ENCODE measurements at places on chromosomes 2 and 18.

GRCh38 chr2:171316755-171317337 lies 116.9 kb downstream of the METTL8 start:
- DNase-seq, result no peak

DNA sequence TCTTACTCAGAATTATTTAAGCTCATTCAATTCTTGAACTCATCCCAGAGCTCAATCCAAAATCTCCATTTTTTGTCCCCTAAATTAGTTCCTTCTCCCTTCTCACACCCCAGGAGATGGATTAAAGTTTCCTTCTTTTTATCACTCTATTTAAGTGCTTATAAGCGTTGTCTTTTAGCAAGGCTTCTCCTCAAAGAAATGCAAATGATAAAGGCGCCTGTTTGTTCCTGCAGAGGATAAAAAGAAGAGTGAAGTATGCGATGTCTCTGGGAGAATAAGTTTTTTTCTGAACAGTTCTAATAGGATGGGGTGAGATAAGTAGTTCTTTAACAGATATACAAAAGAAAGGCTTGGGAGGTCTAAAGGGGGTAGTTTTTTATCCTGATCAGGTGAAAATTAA lies 303.3 kb downstream of the CNTNAP5 start:
- no peak for DNase-seq

GRCh38 chr18:55404136-55404830 lies 183.7 kb downstream of the TCF4 start:
- no peak for DNase-seq

DNA sequence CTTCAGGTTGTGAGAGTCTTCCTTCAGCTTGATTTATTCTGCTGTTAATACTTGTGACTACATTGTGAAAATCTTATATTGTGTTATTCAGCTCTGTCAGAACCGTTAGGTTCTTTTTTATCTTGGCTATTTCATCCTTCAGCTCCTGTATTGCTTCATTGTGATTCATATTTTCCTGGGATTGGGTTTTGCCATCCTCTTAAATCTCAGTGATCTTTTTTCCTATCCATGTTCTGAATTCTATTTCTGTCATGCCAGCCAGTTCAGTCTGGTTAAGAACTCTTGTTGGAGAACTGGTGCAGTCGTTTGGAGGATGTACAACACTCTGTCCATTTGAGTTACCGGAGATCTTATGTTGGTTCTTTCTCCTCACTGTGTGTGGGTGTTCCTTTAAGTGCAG lies 19.1 kb downstream of the MSTN start:
- no peak for DNase-seq

DNA sequence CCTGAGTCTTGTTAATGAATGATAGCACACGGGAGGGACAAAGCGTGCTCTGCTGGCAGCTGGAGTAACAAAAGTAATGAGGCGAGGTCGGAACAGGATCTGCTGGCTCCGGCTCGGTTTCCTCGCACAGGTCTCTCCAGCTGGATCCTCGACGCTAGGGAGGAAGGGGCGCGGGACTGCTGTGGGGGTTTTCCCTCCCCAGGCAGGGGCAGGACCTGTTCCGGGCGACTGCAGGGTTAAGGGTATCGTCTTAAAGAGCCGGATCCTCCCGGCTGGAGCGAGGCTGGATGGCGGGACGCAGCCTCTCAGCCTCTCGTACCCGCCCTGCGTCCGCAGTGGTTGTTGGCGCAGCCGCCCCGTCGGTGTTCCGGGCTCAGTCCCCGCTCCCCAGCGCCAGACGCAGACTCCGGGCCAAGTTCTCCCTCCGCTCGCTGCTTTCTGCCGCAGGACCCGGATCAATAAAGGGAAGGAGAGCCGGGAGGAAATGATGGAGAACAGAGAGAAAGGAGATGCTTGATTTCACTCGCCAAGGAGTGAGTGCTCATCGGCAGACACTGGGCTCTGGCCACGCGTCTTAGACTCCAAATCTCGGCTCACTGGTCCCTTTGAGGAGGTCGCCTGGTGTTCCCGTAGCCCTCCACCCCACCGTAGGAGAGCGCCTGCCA lies 1.1 kb upstream of the LIPG start:
- DNase-seq, result no peak

DNA sequence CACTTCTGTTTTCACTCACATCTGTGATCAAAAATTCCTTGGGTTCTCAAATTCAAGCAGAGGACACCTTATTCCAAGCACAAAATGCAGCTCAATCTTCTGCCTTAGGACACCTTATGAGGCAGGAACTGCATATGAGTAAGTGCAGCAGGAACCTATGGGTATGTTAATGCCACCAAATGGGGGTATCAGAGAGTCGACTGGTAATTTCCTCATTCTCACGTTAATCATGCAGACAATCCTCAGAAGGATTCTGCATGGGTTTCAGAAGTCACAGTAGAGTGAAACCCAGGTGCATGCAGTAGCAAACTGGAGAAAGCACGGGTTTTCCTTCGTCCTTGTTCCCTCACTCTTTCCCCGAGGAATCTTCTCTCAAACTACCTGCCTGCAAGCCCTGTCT lies 452.8 kb downstream of the CBLN2 start:
- no peak for DNase-seq

- DNase-seq, result no peak
Measured at GRCh38 chr2:141137122-141137693, 993.6 kb downstream of the LRP1B start.

DNA sequence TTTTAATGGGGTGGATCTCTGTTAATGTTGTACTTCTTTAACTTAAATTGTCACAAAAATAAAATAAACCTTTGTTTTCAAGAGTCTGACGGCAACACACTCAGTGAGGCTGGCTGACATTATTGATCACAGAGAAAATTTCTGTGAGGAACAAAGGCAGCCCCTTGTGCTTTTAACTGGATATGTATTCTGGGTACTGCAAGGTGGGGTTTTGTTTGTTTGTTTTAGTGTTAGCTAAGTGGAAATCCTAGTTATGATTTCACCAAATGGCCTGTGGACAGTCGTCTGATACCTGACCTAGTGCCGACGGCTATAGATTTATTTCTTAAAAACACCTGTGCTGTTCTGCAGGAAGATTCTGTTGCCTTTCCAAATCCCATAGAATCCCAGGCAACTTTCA lies 1329.5 kb upstream of the ZEB2 start:
- DNase-seq, result no peak

DNA sequence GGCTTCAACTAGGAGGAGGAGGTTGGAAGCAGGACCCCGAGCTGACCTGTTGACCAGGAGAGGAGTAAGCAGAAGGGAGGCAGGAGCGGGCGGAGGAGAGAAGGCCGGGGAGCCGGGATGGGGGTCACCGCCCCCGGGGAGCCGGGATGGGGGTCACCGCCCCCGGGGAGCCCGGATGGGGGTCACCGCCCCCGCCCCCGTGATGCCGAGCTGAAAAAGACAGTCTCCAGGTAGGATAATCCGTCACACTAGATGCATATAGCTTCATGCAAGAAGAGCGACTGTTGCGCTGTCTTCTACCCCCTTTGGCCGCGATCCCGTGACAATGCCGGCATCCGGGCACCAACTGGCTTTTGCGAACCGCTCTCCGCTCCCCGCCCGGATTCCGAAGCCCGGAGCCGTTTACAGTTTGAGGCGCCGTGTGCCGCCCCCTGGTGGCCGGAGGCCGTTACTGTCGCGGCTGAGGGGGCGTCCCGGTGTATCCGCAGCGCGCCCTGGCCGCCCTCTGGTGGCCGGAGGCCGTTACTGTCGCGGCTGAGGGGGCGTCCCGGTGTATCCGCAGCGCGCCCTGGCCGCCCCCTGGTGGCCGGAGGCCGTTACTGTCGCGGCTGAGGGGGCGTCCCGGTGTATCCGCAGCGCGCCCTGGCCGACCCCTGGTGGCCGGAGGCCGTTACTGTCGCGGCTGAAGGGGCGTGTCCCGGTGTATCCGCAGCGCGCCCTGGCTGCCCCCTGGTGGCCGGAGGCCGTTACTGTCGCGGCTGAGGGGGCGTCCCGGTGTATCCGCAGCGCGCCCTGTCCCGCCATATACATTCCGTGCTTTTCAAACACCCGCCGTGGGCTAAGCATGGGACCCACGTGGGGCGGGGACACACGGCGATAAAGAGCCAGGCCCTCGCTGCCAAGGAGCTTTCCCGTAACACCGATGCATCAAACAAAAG lies 89.6 kb downstream of the ACTR3 start:
- no peak for DNase-seq

- no peak for DNase-seq
Measured at GRCh38 chr2:215573496-215573895, 137.6 kb upstream of the FN1 start.

- DNase-seq, result no peak
Measured at GRCh38 chr18:35564795-35565453, 16.6 kb upstream of the GALNT1 start.

- no peak for DNase-seq
Measured at GRCh38 chr2:156294945-156295580, 37.5 kb downstream of the NR4A2 start.

GRCh38 chr18:12239431-12239830 lies 14.7 kb upstream of the CIDEA start:
- DNase-seq, result no peak

GRCh38 chr2:233436691-233437438 lies 82.6 kb downstream of the DGKD start:
- no peak for DNase-seq

DNA sequence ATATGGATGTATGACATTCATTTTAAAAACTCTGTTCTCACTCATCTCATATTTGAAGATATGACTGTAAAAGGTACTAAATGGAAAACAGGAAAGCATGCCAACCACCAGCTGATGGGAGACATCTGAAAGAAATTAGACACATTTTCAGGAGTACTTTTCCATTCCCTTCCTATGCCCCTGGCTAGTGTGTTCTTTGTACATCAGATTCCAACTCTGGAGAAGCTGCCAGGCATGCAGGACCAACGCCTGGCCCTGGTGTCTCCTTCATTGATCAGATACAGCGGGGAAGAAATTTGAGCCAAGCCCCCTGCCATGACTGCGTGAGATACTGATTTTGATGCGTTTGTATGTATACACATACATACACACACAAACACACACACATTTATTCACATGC lies 599.0 kb upstream of the SYT4 start:
- no peak for DNase-seq

DNA sequence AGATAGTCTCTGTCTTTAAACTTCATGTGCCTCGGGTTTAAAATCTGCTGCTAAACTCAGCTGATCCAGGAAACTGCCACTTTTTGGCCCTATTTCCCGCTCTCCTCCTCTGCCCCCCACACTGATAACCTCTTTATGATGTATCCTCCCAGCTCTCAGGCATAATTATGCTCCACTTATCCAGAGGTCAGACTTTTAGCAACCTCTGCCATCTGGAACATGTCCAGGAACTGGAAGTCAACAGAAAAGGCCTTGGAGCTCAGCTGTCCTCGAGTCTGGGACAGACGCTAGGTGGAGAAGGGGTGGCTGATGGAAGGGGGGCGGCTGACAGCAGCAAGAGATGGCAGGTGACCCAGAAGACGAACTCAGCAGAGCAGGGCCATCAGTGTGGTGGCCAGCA lies 41.2 kb downstream of the ASAP2 start:
- DNase-seq, result no peak

- DNase-seq, result no peak
Measured at GRCh38 chr18:71209944-71210343, 921.1 kb downstream of the SOCS6 start.

- no peak for DNase-seq
Measured at GRCh38 chr2:72806280-72806945, 19.4 kb downstream of the EXOC6B start.

DNA sequence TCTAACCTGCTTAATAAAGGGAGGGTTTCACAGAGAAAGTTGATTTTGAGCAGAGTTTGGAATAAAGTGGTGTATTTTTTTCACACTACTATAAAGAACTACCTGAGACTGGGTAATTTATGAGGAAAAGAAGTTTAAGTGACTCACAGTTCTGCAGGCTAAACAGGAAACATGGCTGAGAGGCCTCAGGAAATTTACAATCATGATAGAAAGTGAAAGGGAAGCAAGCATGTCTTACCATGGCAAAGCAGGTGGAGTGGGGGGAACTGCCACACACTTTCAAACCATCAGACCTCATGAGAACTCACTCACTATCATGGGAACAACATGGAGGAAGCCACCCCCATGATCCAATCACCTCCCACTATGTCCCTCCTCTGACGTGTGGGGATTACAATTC lies 546.7 kb downstream of the EPHA4 start:
- no peak for DNase-seq

GRCh38 chr2:238995634-238996033 lies 147.7 kb downstream of the TWIST2 start:
- DNase-seq, result no peak

GRCh38 chr2:126660971-126661370 lies 5.0 kb downstream of the GYPC start:
- no peak for DNase-seq

DNA sequence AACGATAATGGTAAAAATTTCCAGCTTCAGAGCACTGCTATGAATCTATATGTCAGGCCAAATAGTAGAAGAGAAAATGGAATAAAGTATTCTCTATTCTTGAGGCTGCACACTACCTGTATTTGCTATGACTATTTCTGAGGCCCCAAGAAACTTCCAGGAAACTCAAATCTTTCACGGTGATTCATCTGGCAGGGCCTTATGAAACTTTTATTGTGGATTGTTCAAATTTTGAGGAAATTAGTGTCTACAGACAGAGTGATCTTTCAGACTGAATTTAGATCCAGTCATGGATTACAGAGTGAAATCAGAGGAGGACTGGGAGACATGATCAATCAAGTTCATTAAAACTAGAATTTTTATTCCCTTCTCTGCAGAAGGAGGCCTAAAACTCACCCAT lies 4.1 kb upstream of the VSNL1 start:
- no peak for DNase-seq

DNA sequence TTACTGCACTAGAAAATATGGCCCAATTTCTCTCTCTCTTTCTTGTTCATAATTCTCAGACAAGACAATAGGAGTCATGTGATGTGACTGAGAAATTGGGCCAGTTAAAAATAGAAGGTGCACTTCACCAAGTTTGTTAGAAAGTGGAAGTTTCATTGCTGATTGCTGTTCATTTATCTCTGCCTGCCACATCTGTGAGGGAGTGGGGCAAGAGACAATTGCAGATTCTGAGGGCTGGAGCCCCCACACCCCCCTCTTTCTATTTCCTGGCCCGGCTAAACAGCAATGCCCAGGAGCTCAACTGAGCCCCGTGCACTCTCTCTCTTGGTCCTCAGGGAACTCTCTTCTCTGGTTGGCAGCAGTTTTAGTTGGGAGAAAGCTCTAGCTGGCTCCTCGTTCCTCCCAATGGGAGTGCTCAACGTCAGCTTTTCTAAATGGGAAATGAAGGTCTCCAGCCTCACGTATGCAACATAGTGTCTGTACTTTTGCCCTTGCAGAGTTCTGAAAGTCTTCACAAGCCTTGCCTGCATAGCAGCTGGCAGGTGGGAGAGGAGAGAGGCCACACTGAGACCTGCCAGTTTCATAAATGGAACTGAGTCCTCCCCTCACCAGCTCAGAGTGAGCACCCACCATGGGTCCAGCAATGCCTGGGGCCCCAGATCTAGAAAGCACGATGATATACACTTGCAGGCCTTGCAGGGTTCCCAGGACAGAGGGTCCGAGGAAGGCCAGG lies 115.7 kb downstream of the MYCN start:
- peak; percentile 30 for DNase-seq

DNA sequence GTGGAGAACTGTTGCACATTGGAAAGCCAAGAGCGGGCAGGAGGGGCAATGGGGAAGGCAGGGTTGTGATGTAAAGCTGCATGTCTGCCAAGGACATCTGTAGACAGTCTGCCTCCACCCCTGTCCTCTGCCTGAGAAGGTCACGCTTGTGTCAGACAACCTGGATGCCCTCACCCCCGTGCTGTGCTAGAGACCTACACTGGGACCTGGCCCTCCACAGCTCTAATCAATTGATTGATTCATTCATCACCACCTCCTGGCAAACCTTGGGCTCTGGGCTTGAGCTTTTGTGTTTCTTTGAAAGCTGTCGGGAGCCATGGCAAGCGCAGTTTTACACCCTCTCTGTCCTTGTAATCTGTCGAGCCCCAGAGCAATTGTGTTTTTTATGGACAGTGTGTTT lies 41.1 kb downstream of the MARCO start:
- no peak for DNase-seq

GRCh38 chr2:144505245-144505831 lies 14.6 kb downstream of the ZEB2 start:
- no peak for DNase-seq

Measured in bone marrow (tissue), 2 donors.